ENCODE measurements at places on chromosomes 4 and X. TPM values are rescaled to one million over a fixed set of nuclear protein-coding genes. Genes with fewer than 3 reads are reported as not detected.

Gene RTL9
- under 0.01 TPM for total RNA-seq

Gene ZNF732
- 0.64 TPM for total RNA-seq

Gene HAND2
- total RNA-seq, result 45.4 TPM

Gene HTR2C
- total RNA-seq, result under 0.01 TPM

Gene FGF13
- not detected for total RNA-seq

Gene PLXNB3
- total RNA-seq, result 3.5 TPM

All from fibroblast of villous mesenchyme (primary cell).